ENCODE measurements at places on chromosomes 11 and 22.

- DNase-seq = no peak
Observed at GRCh38 chr11:60251485-60252212, 8.7 kb upstream of the MS4A4E start.

DNA sequence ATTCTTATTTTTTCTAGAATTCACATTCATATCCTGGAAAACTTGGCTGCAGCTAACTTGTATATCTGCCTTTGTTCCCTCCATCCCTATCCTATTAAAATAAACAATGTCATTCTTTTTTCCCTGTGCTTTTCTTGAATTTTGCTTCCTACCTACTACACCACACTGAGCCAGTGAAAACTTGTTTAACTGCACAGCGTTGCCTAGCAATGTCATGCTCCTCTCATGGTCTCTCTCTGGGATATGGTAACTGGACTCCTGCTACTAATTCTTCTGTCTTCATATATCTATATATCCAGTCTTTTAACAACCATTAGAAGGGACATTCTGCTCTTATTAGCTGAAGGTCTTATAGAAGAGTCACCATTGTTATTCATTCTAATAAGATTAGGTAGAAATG lies 434.4 kb downstream of the METTL15 start:
- DNase-seq = no peak

GRCh38 chr22:44917372-44918165 lies 92.2 kb downstream of the PHF21B start:
- DNase-seq = no peak

GRCh38 chr11:86807360-86807759 lies 7.0 kb downstream of the PRSS23 start:
- DNase-seq = no peak

GRCh38 chr22:39439170-39439569 lies 17.6 kb upstream of the MGAT3 start:
- DNase-seq = no peak

GRCh38 chr22:39437791-39438704 lies 18.8 kb upstream of the MGAT3 start:
- no peak for DNase-seq

DNA sequence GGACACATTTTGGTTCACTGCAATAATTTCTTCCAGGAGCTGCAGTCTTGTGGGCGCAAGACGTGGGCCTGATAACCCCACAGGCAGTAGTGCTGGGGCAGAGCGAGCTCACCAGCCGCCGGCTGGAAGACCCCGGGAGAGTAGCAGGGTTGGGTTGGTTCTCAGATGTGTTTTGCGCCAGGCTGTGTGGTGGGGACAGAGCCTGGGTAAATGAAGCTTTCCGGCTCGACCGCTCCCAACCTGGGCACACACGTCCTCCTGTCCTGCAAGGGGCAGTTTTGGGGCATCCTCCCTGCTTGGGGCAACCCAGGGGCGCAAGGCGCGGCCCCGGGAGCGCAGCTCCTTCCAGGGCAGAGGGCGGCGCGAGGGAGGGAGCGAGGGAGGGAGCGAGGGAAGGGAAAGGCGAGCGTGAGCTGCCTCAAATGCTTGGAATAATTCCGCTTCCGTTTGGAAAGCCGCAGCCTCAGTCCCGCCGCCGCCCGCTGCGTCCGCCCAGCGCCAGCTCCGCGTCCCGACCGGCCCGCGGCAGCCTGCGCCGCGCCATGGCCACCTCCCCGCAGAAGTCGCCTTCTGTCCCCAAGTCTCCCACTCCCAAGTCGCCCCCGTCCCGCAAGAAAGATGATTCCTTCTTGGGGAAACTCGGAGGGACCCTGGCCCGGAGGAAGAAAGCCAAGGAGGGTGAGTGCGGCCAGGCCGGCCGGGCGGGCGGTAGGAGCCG lies at the start of gene PARVA:
Gene PARVA (plus strand): TSS at position 466 of the 718 bp plus-strand sequence. CDS start 77 bp downstream, at position 543.
- no peak for DNase-seq

DNA sequence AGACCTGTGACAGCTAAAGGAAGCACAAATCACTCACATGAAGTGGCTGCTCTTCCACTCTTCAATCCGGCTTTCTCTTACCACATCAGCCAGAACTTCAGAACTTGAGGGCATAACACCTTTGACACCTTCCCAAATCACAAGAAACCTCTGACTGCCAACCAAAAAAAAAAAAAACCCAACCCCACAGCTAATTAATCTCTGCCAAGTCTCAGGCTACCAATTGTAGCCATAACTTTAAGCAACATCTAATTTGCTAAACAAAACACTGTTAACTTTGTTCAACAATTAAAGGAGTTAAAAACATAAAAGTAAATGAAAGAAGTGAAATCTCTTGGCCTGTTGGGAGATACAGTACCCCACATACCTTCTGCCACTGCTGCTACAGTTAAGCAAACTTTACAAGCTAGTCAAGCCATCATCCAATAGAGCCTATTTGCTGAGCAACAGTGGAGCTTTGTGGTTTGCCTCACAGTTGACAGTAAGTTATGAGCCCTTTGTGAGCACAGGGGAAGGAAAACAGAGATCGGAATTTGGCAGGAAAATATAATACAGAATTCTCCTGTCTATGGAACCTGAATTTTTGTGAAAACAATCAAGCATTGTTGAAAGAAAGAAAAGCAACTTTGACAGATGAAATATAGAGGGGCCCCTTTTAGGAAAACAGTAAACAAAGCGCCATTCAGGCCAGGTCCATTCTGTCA lies at the start of gene SOX6:
Gene SOX6 (minus strand): TSS at position 490 of the 704 bp plus-strand sequence. CDS start 15,298 bp downstream, outside the sequence.
- DNase-seq = no peak

GRCh38 chr11:62030071-62030684 lies 62.7 kb upstream of the FTH1 start:
- no peak for DNase-seq

DNA sequence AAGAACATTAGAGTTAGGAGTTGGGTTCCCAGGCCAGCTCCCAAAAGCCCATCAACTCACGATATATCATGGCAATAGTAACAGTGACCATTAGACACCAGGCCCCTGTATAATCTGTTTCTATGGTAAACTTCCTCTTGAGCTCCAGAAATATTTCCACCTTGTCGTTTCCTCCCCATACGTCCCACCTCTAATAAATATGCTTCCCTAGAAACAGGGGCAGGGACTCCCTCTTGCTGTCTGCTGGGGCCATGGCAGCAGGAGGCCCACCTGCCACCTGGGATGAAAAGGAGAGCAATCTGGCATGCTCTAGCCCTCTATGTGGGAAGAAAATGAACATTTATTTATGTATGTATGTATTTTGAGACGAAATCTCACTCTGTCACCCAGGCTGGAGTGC lies 32.2 kb upstream of the AMOTL1 start:
- DNase-seq = no peak

DNA sequence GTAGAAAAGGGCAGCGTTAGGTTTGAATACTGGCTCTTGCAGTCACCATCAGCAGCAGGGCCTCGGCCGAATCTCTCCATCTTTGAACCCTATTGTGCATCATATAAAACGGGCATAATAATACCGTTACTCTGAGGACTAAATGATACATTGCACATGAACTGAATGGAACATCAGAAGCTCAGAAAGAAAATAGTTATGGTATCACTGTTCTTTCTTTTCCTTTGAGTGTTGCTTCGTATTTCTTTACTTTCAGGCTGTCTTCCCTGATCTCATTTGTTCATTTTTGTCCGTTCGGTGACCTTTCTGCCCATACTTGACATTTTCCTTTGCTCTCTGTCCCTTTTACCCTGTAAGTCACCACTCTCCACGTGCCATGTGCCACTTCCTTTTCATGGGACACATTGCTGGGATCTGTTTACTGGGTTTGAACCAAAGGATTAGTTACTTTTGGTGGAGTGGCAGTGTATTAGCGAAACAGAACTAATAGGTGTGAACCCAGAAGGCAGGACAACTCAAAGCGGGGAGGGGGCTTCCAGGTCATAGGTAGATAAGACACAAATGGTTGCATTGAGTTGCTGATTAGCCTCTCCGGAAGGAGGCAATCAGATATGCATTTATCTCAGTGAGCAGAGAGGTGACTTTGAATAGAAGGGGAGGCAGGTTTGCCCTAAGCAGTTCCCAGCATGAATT lies 717 bp upstream of the ZNF202 start:
- DNase-seq = no peak

- no peak for DNase-seq
Observed at GRCh38 chr11:84558085-84558905, 1068.8 kb downstream of the DLG2 start.

DNA sequence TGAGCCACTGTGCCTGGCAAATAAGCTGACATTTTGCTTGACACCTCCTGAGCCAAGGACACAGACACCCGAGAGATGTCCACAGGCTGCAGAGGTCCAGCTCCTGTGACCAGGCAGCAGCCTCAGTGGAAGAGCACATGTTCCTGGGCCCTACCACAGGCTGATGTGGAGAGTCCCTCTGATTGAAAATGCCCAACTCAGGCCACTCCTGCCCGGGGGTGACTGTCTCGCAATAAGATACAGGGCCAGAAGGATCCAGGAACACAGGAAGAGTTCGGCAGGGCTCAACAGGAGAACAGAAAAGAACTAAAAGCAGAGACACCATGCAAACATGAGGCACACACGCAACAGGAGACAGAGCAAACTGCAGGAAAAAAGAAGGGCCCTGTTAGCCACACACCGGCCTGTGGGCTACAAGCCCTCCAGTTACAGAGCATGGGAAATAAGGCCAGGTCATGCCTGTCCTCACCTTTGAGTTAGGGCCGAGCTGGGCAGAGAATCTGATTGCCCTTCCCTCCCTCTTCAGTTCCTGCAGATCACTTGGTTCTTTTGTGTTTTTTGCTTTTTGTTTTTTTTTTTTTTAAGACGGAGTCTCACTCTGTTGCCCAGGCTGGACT lies 28.3 kb upstream of the MALAT1 start:
- no peak for DNase-seq

DNA sequence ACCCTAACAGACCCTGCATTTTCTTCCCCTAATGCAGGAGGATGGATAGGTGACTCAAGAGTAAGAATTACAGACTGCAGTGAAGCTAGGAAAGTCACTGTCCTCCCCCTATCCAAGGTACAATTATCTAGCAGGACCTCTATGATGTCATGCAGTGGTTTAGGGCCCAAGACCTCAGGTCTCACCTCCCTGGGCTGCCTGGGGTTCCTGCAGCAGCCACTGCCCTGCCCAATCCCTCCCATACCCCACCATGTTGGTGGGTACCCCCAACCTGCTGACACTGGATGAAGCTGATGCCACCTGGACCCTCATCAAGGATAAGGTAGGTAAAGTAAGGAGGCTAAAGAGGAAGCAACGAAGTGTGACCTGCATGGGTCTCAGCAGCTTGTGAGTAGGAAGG lies at the start of gene C11orf42:
Gene C11orf42 (plus strand): TSS at position 192 of the 400 bp plus-strand sequence. CDS start 59 bp downstream, at position 251.
- no peak for DNase-seq

- no peak for DNase-seq
Observed at GRCh38 chr11:120268686-120269085, 28.7 kb downstream of the POU2F3 start.

Data from activated gamma-delta T cell (primary cell).